Eye (tissue), 1 donor: ENCODE measurements at places on chromosomes 12 and 14.

GRCh38 chr12:19042221-19042620, 87.3 kb upstream of the PLEKHA5 start:
- no peak for DNase-seq

- no peak for DNase-seq
Observed at GRCh38 chr14:38213001-38213400, 5.3 kb downstream of the SSTR1 start.

DNA sequence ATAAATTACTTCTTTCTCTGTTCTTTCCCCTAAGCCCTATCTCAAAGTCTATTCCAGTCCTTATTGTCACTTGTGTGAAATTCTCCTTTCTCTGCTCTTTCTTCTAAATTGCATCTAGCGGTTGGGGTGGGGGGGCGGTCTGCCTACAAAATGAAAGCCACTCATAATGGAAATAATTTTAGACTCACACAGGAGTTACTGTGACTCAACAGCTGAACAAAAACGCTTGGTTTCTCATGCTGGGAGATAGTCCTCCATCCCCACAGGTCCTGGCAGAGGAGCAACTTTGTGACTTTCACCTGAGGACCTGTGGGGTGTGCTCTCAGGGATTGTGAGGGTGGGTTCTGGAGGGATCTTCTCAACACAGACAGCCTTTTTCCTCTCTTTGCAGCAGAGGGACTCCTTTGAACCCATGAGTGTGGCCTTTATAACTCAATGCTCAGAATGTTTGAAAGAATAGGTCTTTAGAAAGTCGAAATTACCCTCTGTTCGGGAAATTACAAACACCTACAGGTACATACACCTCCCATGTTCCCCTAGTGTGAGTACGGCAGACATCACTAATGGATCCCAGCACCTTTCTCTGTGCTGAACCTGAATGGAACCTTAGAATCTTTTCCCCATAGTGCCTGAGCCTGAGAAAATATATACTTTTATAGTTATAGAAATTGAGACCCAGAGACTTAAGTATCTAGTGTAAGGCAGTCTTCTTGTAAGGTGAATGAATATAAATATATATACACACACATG, 109.7 kb downstream of the CHST11 start:
- no peak for DNase-seq

GRCh38 chr12:25332143-25332542, 81.4 kb upstream of the KRAS start:
- no peak for DNase-seq

GRCh38 chr14:64945431-64946178, 3.1 kb upstream of the GPX2 start:
- no peak for DNase-seq

GRCh38 chr14:93304771-93305170, 28.1 kb downstream of the BTBD7 start:
- no peak for DNase-seq

DNA sequence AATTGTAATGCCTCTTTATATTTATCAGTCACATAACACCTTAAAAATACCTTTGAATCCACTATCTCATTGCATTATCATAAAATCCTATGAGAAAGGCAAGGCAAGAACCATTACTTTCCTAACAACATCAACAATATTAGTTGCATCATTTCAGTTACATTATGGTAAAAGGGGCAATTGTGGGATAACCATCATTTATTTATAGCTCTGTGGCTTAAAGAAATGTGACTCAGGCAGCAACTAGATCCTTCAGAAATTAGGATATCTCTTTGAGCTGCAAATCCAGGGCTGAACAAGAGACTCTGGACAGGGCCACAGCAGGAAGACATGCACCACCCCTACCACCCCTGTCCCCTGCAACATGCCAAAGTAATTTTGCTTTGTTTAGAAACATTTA, 36.4 kb downstream of the EPS8 start:
- DNase-seq: no peak

DNA sequence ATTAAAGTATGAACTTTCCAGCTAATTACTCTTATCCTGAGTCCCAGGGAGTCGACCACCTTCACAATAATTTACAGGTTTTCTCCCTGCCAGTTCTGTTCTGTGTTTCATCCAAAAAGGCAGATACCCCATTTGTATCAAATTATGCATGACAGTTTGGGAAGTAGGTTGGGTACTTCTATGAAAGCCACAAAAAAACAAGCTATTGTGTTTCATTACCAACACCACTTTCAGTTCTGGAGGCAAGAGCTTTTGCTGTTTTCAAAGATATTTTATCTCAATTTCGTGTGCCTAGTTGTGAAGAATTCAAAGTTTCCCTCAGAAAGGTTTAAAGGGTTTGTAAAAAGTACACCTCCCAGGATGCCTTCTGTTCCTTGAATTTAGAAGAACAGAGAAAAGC, 557.4 kb downstream of the FLRT2 start:
- no peak for DNase-seq

- DNase-seq: peak; percentile 83
Observed at GRCh38 chr14:58944343-58944967, 244.0 kb upstream of the DAAM1 start.

GRCh38 chr12:69083689-69084088, 150.7 kb upstream of the CPM start:
- no peak for DNase-seq

- DNase-seq: no peak
Observed at GRCh38 chr14:80491131-80491530, 279.8 kb upstream of the DIO2 start.

DNA sequence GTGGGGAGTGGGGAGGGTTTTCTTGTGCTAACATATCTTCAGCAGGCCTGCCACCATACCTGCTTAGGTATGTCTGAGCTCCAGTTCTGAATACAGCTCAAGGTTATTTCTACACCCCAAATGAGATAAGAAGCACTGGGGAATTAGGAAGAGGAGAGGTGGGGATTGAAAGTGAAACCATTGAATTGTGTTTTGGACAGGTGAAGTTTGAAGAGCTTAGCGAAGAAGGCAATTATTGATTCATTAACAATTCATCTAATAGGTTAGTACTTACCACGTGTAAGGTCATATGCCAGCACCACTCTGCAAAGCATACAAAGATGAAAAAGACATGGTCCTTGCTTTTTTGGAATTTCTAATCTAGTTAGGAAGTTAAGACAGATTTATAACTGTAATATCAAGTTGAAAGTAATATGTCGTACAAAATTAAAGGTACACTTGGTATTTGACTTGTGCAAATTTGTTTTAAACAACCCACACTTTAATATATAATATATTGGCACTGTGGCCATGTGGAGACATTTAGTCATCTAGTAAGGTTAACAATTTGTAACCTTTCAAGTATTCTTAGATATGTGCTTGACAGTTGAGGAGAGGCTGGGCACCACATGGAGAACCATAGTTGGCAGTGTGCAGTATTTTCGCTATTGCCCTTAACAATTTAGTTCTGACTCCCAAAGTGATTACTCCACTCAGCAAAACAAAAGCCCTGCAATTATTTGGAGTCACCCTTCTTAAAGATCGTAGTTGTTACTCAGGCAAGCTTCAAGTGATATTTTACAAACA, 3.6 kb downstream of the SMCO3 start:
- no peak for DNase-seq

DNA sequence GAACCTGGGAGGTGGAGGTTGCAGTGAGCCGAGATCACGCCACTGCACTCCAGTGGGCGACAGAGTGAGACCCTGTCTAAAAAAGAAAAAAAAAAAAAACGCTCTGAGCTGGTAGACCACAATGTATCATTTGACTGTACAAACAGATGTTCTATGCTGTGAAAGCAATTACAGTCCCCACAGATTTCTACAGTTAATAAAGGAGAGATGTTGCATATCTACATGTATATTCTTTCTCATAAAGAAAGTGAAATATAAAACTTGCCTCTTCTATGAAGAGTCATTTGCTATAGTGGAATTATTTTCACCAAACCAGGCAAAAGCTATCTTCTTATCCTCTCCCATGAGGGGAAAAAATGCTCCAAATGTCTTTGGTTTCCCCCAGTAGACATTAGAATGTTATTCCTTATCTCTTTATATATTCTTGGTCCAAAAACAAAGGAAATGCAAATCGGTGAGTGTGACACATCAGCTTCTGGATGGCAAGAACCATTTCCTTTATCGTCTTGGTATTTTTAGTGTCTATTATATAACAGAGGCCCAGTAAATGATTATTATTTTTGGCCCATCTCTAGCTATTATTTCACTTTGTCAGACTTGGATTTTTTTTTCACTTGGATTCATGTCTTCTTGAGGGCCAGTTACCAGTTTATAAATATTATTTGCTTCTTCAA, 230.4 kb downstream of the SSPN start:
- no peak for DNase-seq

DNA sequence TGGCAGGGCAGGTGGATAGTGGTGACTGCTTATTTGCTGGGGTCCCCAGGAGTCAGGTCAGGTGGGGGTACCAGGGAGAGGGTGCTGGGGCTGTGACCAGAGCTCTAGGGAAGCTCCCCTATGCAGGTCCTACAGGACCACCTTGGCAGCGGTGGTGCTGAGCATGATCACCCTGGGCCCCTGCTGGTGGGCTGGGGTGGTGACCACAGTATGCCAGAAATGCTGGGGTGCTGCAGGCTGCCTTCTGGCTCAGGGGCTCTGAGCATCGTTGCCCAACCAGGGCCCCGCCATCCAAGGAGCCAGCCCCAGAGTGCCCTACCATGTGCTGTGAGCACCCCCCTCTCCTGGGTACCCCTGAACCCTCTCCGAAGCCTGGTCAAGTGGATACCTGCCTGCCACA, 17.5 kb upstream of the NUDT14 start:
- DNase-seq: no peak

DNA sequence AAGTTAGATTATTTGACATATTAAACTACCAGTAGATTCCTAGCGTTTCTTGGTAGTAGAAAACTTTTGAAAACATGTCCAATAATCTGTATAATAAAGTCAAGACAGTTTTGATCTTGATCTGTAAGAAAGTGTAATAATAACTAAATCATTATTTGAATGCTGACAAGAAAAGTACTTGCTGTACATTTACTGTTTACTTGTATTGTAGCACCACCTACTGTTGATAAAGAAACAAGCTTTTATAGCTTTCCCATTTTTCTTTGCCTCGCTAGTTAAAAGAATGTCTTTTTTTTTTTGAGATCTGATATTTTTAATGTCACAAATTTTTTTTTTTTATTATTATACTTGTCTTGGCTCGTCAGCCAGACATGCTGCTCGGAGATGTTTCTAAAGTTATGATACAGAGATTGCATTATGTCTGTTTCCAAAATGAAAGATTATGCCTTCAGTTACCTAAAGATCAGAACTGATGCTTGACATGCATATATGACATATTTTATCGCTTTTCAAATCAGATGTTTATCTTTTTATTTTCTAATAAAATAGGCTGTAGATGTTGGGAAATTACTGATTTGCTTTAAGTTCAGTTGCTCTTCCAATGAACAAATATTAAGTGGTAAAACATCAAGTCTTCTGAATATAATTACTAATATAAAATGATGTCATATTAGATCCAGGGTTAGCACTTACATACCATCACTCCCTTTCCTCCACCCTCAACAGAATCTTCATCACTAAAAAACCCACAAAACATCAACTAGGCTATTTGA, 140.5 kb downstream of the AKAP6 start:
- peak; percentile 63 for DNase-seq

DNA sequence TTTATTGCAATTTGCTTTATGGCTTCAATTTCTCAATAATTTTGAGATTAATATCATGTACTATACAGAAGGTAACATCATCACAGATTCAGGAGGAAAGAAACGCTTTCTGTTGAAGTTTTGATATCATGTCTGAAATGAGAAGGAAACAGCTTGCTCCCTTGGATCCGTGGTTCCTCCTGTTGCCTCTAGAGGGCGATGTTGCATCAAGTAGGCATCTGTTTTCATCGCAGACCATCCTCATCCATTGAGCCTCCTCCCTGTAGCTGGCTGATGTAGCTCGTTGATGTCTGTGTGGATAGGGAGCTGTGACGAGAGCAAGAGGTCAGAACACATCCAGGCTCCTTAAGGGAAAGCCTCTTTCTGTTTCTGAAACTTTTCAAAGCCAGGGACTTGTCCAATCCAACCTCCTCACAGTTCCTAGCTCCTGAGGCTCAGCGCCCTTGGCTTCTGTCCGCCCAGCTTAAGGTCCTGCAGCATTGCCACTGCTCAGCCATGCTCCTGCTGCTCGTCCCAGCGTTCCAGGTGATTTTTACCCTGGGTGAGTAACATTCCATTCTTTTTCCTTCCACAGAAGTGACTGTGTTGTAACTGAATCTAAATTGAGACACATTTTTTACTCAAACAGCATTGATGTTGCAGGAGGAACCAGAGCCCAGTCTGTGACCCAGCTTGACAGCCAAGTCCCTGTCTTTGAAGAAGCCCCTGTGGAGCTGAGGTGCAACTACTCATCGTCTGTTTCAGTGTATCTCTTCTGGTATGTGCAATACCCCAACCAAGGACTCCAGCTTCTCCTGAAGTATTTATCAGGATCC, 304.8 kb upstream of the OR4E1 start:
- DNase-seq: peak; percentile 54

DNA sequence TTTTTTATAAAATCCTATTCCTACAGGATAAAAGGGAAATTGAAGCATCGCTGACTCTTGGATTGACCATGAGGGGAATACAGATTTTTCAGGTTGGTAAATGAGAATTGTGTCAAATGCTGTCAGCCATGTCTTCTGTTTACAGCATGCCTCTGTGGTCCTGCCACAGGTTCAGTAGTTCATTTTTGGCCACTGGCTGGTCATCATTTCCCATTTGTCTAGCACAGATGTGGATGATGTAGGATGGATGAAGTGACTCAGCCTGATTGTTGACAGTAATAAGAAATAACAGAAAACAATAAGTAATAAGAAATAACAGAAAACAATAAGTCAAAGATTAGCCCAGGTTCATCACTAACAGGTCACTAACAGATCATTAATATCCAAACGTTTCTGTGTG, 59.8 kb downstream of the FRMD6 start:
- DNase-seq: no peak

DNA sequence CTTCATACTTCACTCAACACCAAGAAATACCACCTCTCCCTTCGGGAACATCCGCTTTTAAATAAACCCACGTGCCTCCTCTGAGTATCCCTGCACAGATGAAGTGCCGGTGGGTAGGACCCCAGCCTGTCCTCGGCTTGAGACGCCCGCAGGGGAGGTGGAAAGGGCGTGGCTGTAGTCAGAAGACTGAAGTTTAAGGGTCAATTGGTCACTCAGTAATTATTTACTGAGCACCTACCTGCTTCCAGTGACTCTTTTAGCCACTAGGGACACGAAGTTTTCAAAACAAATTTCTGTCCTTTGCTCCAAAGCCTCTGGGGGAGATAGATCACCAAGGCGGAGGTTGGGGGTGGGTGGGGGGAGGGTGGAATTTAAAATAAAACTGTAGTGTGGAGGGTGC, 309.4 kb downstream of the VRK1 start:
- no peak for DNase-seq

DNA sequence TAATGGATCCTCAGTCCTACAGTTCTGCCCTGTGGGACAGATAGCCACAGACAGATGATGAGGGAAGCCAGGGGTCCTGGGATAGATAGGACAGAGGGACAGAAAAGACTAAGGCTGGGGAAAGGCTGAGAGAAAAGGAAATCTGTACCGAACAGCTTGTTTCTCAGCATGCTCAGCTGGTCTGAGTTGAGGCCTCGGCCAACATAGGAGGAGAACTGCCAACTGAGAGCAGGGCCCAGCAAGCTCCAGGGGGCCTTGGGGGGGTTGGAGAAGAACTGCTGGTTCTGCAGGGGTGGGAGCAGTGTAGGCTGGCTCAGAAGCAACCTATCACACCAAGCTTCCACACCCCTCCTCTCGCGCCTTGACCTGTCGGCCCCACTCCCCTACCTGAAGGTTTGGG, 10.1 kb downstream of the IL23A start:
- DNase-seq: no peak

- no peak for DNase-seq
Observed at GRCh38 chr14:91302391-91302790, 57.9 kb upstream of the GPR68 start.

- no peak for DNase-seq
Observed at GRCh38 chr14:75566321-75566720, 12.1 kb upstream of the FLVCR2 start.

GRCh38 chr14:95479494-95479893, 37.0 kb downstream of the SYNE3 start:
- no peak for DNase-seq
